Mesangial cell (primary cell): ENCODE measurements at places on chromosomes 11 and 22. TPM values are rescaled to one million over a fixed set of nuclear protein-coding genes. Genes with fewer than 3 reads are reported as not detected.

USP2 gene
- total RNA-seq, result 1.1 and 11.3 TPM in 2 replicates

MAPK12 gene
- 40.6 and 41.6 TPM in 2 replicates for total RNA-seq

SLCO2B1 gene
- 2.3 and 25.1 TPM in 2 replicates for total RNA-seq

HSPB2 gene
- 0.33 and 1.0 TPM in 2 replicates for total RNA-seq

GLB1L3 gene
- total RNA-seq, result 0.16 and 0.63 TPM in 2 replicates

TBX1 gene
- not detected in 2 replicates for total RNA-seq

SUSD2 gene
- 0.16 and 1.8 TPM in 2 replicates for total RNA-seq

GPR83 gene
- total RNA-seq, result not detected in 2 replicates

DBX1 gene
- not detected in 2 replicates for total RNA-seq

SCN4B gene
- total RNA-seq, result under 0.01 TPM in 1 of 2 replicates, not detected in the other

KRTAP5-6 gene
- not detected in 2 replicates for total RNA-seq

NTM gene
- 21.0 and 48.8 TPM in 2 replicates for total RNA-seq

SIK3 gene
- total RNA-seq, result 9.0 and 14.1 TPM in 2 replicates

UBQLN3 gene
- not detected in 2 replicates for total RNA-seq

SLC22A6 gene
- total RNA-seq, result not detected in 2 replicates

LIPT2 gene
- 9.4 and 10.4 TPM in 2 replicates for total RNA-seq

ART5 gene
- 3.0 TPM in 1 of 2 replicates, not detected in the other for total RNA-seq

IFITM10 gene
- 2.9 TPM in 1 of 2 replicates, not detected in the other for total RNA-seq

ILK gene
- total RNA-seq, result 183 and 288 TPM in 2 replicates

SLC35F2 gene
- total RNA-seq, result 29.9 and 50.4 TPM in 2 replicates

IGLL5 gene
- not detected in 2 replicates for total RNA-seq

ZNF280A gene
- not detected in 2 replicates for total RNA-seq

APOA5 gene
- total RNA-seq, result not detected in 2 replicates

VPS37C gene
- total RNA-seq, result 14.2 and 16.9 TPM in 2 replicates

RIMBP3C gene
- total RNA-seq, result 0.13 and 0.33 TPM in 2 replicates

IRAG1 gene
- 0.33 and 6.0 TPM in 2 replicates for total RNA-seq

TOM1 gene
- 20.9 and 50.5 TPM in 2 replicates for total RNA-seq

OR52E5 gene
- total RNA-seq, result not detected in 2 replicates

CDC42BPG gene
- total RNA-seq, result 2.1 and 10.1 TPM in 2 replicates

SF3B2 gene
- 160 and 223 TPM in 2 replicates for total RNA-seq

MAPK8IP2 gene
- 0.33 and 1.0 TPM in 2 replicates for total RNA-seq

RBM14 gene
- 34.5 and 52.3 TPM in 2 replicates for total RNA-seq

RELT gene
- total RNA-seq, result 2.3 and 7.3 TPM in 2 replicates

OR2D2 gene
- total RNA-seq, result not detected in 2 replicates

DEPDC7 gene
- 1.9 and 2.3 TPM in 2 replicates for total RNA-seq

SYT13 gene
- total RNA-seq, result 5.5 and 11.9 TPM in 2 replicates

OTUB1 gene
- total RNA-seq, result 122 and 156 TPM in 2 replicates

AMPD3 gene
- 4.8 and 5.4 TPM in 2 replicates for total RNA-seq

SLC25A18 gene
- not detected in 2 replicates for total RNA-seq

ELFN2 gene
- 9.0 and 20.5 TPM in 2 replicates for total RNA-seq

BRMS1 gene
- 41.2 and 63.6 TPM in 2 replicates for total RNA-seq

USP35 gene
- total RNA-seq, result 4.1 and 8.6 TPM in 2 replicates

CNTN5 gene
- total RNA-seq, result 0.16 and 1.5 TPM in 2 replicates

EFEMP2 gene
- total RNA-seq, result 77.6 and 161 TPM in 2 replicates

TMEM132A gene
- total RNA-seq, result 136 and 142 TPM in 2 replicates

MS4A12 gene
- total RNA-seq, result not detected in 2 replicates
